ENCODE measurements at places on chromosomes 6 and 20.

DNA sequence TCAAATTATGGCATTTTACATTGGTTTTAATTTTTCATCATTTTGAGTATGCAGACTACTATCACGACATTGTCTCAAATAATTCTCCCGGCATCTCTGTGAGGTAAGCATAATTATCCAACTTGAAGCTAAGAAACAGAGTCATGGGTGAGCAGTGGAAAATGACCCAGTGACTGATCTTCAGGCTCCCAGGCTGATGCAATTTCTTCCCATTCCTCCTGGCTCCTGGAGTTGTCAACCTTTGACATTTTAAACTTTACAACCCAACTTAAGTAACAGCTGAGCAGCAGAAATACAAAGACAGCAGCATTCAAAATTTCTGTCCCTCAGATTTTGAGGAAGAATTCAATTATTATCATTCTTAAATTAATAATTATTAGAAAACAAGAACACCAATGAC, 13.7 kb upstream of the LAMA4 start:
- H3K36me3 ChIP-seq = no peaks in the 10 kb centered on the region
- no peak for DNase-seq
- no peaks in the 10 kb centered on the region for H3K4me1 ChIP-seq
- H3K27me3 ChIP-seq = no peaks in the 10 kb centered on the region
- no peak overlapping the region for H3K27ac ChIP-seq
- no peak overlapping the region for H3K4me3 ChIP-seq

GRCh38 chr6:36248980-36249379, 20.9 kb upstream of the PNPLA1 start:
- no peaks in the 10 kb centered on the region for H3K36me3 ChIP-seq
- no peak for DNase-seq
- H3K4me3 ChIP-seq = no peak overlapping the region
- no peaks in the 10 kb centered on the region for H3K27me3 ChIP-seq

DNA sequence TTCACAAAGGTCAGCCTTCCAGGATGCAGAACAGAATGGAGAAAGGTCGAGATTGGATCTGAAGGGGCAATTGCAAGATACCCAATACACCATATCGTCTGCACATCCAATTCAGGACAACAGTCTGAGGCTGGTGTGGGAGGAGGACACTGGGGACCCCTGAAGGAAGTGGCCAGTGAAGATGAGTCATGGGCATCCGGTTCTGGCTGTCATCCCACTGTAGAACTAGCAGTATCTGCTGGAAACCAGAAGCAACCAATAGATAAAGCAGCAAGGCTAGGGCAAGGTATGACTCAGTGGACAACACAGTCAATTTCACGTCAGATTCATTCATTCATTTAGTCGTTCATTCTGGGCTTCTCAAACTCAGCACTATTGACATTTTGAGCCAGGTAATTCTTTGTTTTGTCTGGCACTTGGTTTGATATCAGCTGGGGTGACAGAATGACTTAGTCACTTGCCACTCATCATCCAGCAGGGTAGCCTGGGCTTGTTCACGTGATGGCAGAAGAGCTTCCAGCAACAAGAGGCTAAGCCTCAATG, 30.3 kb upstream of the SHLD1 start:
- no peak overlapping the region for H3K4me3 ChIP-seq
- H3K4me1 ChIP-seq = peaks cover 6% of the 10 kb centered on the region
- no peaks in the 10 kb centered on the region for H3K27me3 ChIP-seq
- H3K27ac ChIP-seq = no peak overlapping the region
- no peaks in the 10 kb centered on the region for H3K36me3 ChIP-seq

DNA sequence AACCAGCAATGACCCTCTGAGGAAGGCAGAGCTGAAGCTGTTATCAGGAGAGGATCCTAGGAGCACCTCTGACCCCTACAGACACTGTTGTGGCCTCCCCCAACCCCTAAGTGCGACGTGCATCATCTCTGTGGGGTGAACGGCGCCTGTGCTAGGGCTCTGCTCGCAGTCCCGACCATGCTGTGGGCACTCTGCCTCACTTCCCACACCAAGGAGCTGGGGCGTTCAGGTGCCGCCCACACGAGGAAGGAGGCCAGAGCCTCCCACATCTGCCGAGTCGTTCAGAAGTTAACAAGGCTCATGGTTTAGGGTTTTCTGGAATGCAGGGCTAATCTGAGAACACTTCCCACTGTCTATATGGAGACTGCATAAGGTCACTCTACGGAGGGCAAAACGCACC, 62.1 kb downstream of the GINS1 start:
- H3K4me3 ChIP-seq = no peak overlapping the region
- DNase-seq = no peak

GRCh38 chr20:46364670-46365486, 41.5 kb downstream of the ELMO2 start:
- DNase-seq = no peak
- H3K27ac ChIP-seq = peak overlapping the region; percentile 36
- no peaks in the 10 kb centered on the region for H3K27me3 ChIP-seq
- H3K36me3 ChIP-seq = peaks cover 21% of the 10 kb centered on the region
- peak overlapping the region; percentile 86 for H3K4me3 ChIP-seq

DNA sequence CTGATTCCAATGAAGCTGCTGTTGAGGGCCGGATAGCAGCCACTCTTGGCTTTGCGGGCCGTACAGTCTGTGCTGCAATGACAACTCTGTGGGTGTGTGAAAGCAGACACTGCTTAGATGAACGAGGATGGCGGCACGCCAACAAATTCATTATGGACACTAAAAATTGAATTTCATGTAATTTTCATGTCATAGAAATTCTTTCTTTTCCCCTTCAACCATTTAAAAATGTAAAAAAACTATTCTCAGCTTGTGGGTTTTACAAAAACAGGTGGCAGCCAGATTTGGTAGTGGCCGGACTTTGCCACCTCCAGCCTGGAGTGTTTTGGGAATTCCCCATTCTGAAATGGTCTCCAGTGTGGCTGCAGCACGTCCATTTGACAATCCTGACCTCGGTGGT, 26.0 kb downstream of the MAS1 start:
- DNase-seq = no peak
- H3K27ac ChIP-seq = no peak overlapping the region
- peaks cover 4% of the 10 kb centered on the region for H3K27me3 ChIP-seq
- H3K4me3 ChIP-seq = no peak overlapping the region

- H3K36me3 ChIP-seq = no peaks in the 10 kb centered on the region
- H3K4me3 ChIP-seq = no peak overlapping the region
- no peak overlapping the region for H3K27ac ChIP-seq
- H3K4me1 ChIP-seq = no peaks in the 10 kb centered on the region
- no peak for DNase-seq
Observed at GRCh38 chr6:167759206-167759605, 67.5 kb upstream of the AFDN start.

GRCh38 chr20:51339721-51340450, 202.6 kb downstream of the NFATC2 start:
- H3K27me3 ChIP-seq = no peaks in the 10 kb centered on the region
- H3K4me3 ChIP-seq = no peak overlapping the region
- H3K27ac ChIP-seq = peak overlapping the region; percentile 99

- no peak overlapping the region for H3K4me3 ChIP-seq
- H3K27me3 ChIP-seq = no peaks in the 10 kb centered on the region
- H3K36me3 ChIP-seq = no peaks in the 10 kb centered on the region
- H3K27ac ChIP-seq = no peak overlapping the region
Observed at GRCh38 chr6:75759207-75759606, 10.2 kb downstream of the MYO6 start.

GRCh38 chr6:115986026-115986425, 74.7 kb downstream of the FRK start:
- no peaks in the 10 kb centered on the region for H3K4me1 ChIP-seq
- no peaks in the 10 kb centered on the region for H3K27me3 ChIP-seq
- no peak overlapping the region for H3K27ac ChIP-seq
- DNase-seq = no peak
- H3K4me3 ChIP-seq = no peak overlapping the region

DNA sequence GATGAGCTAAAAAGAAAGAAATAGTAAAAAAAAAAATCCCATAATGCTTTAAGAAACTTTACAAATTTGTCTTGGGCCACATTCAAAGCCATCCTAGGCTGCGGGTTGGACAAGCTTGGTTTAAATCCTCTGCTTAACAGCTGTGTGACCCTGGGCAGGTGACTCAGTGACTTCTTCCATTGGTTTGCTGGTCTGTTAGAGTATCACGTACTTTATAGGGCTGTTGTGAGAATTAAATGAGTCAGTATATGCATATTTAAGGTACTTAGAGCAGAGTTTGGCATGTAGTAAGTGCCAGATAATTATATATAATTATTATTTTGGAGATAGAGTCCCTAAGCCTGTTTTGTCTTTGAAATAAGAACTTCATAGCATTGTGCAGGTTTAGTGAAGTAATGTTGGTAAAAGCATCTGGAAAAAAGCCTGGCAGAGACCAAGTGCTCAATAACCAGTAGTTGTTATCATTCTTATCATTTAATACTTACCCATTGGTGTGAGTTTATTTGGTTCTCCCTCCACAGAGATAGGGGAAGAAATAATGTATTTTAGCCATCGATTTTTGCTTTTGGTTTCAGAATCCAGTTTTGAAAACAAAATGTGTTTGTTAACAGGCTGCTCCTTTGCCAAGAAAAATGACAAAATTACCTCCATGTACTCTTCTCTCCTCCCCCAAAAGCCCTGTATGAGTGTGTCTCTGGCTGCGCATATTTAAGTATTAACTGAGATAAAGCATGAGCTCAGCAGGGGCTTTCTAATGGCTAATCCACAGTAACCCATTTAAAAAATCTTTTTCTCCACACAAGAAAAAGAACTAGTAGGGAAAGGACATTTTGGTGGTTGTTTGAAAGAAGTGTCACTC, 67.2 kb downstream of the FOXO3 start:
- peaks cover 19% of the 10 kb centered on the region for H3K4me1 ChIP-seq
- H3K27me3 ChIP-seq = no peaks in the 10 kb centered on the region
- peak; percentile 78 for DNase-seq
- no peak overlapping the region for H3K4me3 ChIP-seq
- H3K36me3 ChIP-seq = no peaks in the 10 kb centered on the region
- no peak overlapping the region for H3K27ac ChIP-seq

DNA sequence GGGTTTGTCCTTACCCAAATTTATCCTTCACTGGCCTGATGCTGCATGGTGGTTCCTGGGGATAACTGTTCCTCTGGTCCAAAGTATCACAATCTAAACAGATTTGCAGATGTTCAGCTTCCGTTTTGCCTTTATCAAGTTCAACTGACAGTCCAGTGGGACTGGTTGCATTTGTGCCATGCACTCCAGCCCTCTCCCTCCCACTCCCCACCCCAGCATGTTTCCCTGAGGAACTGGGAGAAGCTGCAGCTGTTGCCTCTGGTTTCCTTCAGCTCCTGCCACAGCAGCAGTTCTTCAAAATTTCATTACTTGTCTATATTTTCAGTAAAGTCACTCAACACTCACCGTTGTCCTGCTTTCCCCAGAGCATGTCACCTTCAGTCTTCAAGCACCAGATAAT, 39.5 kb upstream of the KIF16B start:
- no peak overlapping the region for H3K4me3 ChIP-seq
- H3K27me3 ChIP-seq = no peaks in the 10 kb centered on the region
- H3K27ac ChIP-seq = no peak overlapping the region
- H3K36me3 ChIP-seq = no peaks in the 10 kb centered on the region
- no peak for DNase-seq
- H3K4me1 ChIP-seq = no peaks in the 10 kb centered on the region

DNA sequence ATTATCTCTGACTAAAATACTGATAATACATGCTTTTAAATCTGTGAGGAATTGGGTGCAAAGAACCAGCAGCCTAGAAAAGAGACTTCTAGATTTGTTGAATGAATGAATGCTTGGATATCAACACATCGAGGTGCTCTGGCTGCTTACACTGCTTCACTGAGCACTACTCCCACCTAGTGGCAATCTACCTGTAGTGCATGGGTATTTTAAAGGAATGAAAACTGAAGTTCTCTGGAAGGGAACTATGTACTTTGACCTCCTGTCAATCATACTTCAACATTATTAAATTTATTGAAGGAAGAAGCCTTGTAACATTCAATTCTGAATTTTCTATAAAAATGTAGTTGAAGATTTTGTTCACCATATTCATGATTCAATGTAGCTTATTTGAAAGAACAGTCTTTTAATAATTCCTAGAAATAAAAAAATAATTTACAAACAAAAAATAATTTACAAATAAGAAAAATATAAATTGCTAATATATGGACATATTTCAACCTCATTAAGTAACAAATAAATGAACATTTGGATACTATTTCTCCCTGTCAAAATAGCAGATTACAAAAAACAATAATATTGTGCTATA, 111.2 kb upstream of the MMS22L start:
- no peak overlapping the region for H3K4me3 ChIP-seq
- H3K27me3 ChIP-seq = no peaks in the 10 kb centered on the region
- DNase-seq = peak; percentile 7
- H3K36me3 ChIP-seq = no peaks in the 10 kb centered on the region
- no peak overlapping the region for H3K27ac ChIP-seq

GRCh38 chr6:30834646-30835045, 49.7 kb upstream of the DDR1 start:
- peaks cover 2% of the 10 kb centered on the region for H3K27me3 ChIP-seq
- DNase-seq = no peak
- peaks cover 5% of the 10 kb centered on the region for H3K4me1 ChIP-seq

GRCh38 chr6:52231406-52232127, 12.7 kb downstream of the IL17F start:
- H3K27ac ChIP-seq = no peak overlapping the region
- H3K4me1 ChIP-seq = no peaks in the 10 kb centered on the region
- H3K36me3 ChIP-seq = no peaks in the 10 kb centered on the region
- H3K4me3 ChIP-seq = no peak overlapping the region
- H3K27me3 ChIP-seq = peaks cover 7% of the 10 kb centered on the region
- no peak for DNase-seq

GRCh38 chr6:115838216-115838615, 222.5 kb downstream of the FRK start:
- DNase-seq = no peak
- H3K4me3 ChIP-seq = no peak overlapping the region
- no peak overlapping the region for H3K27ac ChIP-seq
- no peaks in the 10 kb centered on the region for H3K36me3 ChIP-seq
- no peaks in the 10 kb centered on the region for H3K4me1 ChIP-seq
- H3K27me3 ChIP-seq = no peaks in the 10 kb centered on the region

DNA sequence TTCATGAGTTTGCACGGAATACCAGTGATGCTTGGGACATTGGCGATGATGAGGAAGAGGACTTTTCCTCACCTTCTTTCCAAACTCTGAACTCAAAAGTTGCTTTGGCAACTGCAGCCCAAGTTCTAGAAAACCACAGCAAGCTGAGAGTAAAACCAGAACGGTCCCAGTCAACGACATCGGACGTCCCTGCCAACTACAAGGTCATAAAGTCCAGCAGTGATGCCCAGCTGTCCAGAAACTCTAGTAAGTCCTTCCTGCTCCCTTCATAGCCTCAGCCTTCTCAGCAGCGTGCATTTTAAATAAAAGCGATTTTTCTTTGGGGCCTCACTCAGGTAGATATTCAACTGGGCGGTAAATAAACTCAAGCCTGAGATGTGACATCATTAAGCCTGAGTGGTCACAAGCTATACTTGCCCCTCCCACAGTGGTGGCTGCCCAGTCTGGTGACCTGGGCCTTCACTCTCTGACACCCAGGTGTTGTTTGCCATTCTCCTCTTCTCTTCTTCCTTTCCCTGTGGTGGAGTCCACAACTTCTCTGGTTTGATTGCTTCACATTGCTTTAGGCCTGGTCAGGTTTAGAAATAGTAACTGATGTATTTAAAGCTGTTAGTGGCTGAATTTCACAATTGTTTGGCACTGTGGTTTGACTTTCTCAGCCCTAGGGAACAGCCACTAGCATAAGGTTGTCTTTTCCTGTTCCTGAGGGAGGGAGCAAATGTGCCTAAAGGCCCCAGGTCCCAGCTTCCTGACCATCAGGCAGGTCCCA, 21.6 kb upstream of the TMEM217 start:
- H3K4me1 ChIP-seq = peaks cover 4% of the 10 kb centered on the region
- H3K4me3 ChIP-seq = no peak overlapping the region
- no peaks in the 10 kb centered on the region for H3K27me3 ChIP-seq
- H3K36me3 ChIP-seq = peaks cover 21% of the 10 kb centered on the region

All from astrocyte (in vitro differentiated cells and primary cell).